ENCODE measurements at places on chromosomes 1 and 21. TPM values are rescaled to one million over a fixed set of nuclear protein-coding genes. Genes with fewer than 3 reads are reported as not detected.

The FAAH gene
- total RNA-seq = 0.81 TPM

The CFHR2 gene
- not detected for total RNA-seq

The SLC45A3 gene
- 2.5 TPM for total RNA-seq

The EPHA10 gene
- not detected for total RNA-seq

The CDK18 gene
- 0.44 TPM for total RNA-seq

The NTMT2 gene
- not detected for total RNA-seq

The CACNA1E gene
- 0.04 TPM for total RNA-seq

The NBPF10 gene
- total RNA-seq = 0.72 TPM

The F3 gene
- total RNA-seq = 0.09 TPM

The TRIM63 gene
- total RNA-seq = 0.44 TPM

The TMOD4 gene
- 1.2 TPM for total RNA-seq

The OR2L13 gene
- total RNA-seq = not detected

The KRTAP19-7 gene
- not detected for total RNA-seq

The UQCRH gene
- 1,267 TPM for total RNA-seq

The MEF2D gene
- 19.5 TPM for total RNA-seq

The HDGF gene
- total RNA-seq = 390 TPM

DNA sequence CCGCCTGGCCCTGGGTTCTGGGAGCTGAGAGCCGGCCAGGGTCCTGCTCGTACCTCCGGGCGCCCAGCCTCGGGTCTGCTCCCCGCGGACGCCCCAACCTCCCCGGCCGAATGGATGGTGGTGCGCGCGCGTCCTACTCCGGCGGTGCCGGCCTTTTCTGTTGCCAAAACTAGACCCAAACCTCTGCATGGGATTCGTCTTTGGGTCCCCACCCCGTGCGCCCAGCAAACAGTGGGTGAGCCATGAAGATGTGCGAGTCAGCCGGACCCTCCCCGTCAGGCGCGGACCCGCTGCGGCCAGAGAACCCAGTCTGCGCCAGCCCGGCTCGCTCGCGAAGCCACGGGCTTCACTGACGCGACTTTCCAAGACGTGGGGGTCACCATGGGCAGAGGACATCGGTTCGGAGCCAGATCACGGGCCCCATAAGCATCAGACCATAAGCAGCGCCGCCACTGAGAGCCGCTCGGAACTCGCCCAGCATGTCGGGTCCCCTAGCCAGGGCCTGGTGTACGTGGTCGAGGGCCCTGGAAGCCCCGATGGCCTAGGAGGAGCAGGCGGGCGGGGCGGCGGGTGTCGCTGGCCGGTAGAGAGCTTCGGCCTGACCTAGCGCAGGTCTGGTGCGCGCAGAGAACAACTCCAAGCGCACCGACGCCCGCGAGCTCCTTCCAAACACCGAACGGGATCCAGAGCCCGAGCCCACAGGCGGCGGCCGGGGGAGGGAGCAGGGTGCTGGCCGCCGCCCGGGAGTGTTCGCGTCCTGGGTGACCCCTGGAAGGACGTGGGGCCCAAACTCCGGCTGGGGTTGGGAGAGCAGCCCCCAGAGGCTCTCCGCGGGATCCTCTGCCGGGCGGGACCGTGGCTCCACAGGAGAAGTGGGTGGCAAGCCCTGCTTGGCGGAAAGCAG, 1.0 kb upstream of the TP73 start:
- H3K27ac ChIP-seq = no peak overlapping the region
- peaks cover 37% of the 10 kb centered on the region for H3K27me3 ChIP-seq
- no peak overlapping the region for H3K4me3 ChIP-seq
- peaks cover 18% of the 10 kb centered on the region for H3K36me3 ChIP-seq
- DNase-seq = no peak
- H3K4me1 ChIP-seq = peaks cover 38% of the 10 kb centered on the region

DNA sequence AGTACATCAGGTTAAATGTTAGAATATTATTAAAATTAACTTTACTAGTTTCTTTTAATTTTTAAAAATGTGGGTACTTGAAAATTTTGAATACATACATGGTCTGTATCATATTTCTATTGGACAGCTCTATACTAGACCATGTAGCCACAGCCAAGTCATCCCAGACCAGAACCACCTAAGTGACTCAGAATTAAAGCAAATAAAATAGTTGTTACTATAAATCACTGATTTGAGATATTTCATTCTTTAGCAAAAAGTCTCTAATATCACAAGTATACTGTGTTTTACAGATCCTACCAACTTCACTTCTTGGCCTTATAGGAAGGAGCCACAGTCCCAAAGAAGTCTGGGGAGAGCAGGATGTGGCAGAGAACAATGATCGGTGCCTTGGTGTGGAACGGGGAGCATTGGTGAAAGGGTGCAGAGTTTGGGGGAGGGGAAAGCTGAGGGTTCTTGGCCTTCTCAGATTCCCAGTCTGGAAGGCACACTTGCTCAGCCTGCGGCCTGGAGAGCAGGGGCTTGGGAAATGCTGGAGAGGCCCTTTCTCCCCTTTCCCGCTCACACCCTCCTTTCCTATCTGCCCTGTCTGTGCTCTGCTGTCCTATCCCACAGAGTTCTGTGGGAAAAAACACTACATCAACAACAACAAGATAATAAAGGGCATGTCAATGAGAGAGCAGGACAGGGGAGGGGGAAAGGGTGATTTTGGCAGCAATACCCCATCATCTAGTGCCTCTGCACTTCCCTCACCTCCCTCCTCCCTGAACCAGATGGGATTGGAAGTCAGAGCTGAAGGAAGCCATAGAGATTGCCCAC, 122.1 kb downstream of the NGF start:
- H3K27me3 ChIP-seq = peaks cover 4% of the 10 kb centered on the region
- DNase-seq = no peak
- no peak overlapping the region for H3K27ac ChIP-seq
- H3K4me1 ChIP-seq = no peaks in the 10 kb centered on the region

- no peak overlapping the region for H3K4me3 ChIP-seq
- no peak overlapping the region for H3K27ac ChIP-seq
- no peaks in the 10 kb centered on the region for H3K36me3 ChIP-seq
- H3K27me3 ChIP-seq = peaks cover 8% of the 10 kb centered on the region
Observed at GRCh38 chr1:115757856-115758255, 10.7 kb downstream of the CASQ2 start.

- H3K4me3 ChIP-seq = no peak overlapping the region
- H3K27ac ChIP-seq = no peak overlapping the region
- no peaks in the 10 kb centered on the region for H3K4me1 ChIP-seq
- no peak for DNase-seq
- no peaks in the 10 kb centered on the region for H3K36me3 ChIP-seq
Observed at GRCh38 chr1:54979327-54979891, 1.0 kb upstream of the TMEM61 start.

- no peaks in the 10 kb centered on the region for H3K27me3 ChIP-seq
- peak; percentile 60 for DNase-seq
Observed at GRCh38 chr1:207752456-207752998, 673 bp downstream of the CD46 start.

DNA sequence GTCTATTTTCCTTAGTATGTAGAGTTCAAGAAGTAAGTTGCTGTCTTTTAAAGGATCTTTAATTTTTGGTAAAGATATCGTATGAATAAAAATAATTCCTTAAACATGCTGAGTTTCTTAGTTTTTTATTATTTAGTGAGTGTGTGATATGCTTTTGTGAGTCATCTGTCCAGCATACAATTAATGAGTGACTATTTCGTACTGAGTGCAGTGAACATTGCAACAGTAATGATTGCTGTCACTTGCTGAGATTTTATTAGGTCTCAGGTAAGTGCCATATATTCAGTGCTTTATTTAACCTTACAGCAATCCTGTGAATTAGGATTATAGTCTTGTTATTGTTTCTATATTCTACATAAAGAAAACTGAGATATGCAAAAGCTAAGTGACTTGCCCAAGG, 22.6 kb downstream of the MIGA1 start:
- H3K4me1 ChIP-seq = no peaks in the 10 kb centered on the region
- H3K27me3 ChIP-seq = no peaks in the 10 kb centered on the region
- no peak for DNase-seq

DNA sequence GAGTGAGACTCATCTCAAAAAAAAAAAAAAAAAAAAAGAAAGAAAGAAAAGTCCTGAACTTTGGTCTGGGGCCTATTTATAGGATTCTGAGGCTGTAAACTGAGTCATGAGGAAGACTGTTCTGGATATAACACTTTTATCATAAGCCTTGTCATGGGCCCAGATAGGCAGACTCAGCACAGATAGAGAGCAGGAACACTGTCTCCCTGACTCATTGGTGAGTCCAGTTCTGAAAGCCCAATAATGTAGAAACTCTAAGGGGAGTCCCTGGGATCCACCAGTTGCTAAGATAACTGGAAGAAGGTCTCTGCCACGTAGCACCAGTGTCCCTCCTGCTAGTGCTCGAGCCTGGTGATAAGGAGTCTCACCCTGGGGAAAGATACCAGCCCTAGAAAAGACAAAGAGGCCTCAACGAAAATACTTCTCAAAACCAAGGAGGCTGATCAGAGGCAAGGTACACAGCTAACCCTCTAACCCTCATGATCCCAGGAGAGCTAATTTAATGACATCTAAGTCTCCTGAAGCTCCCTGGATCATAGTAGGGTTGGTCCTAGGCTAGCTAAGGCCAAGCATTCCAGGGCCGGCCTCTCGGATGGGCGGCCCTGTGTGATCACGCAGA, 43.5 kb downstream of the LPAR3 start:
- H3K27me3 ChIP-seq = peaks cover 15% of the 10 kb centered on the region
- H3K27ac ChIP-seq = no peak overlapping the region
- no peaks in the 10 kb centered on the region for H3K4me1 ChIP-seq
- H3K4me3 ChIP-seq = no peak overlapping the region
- DNase-seq = no peak

DNA sequence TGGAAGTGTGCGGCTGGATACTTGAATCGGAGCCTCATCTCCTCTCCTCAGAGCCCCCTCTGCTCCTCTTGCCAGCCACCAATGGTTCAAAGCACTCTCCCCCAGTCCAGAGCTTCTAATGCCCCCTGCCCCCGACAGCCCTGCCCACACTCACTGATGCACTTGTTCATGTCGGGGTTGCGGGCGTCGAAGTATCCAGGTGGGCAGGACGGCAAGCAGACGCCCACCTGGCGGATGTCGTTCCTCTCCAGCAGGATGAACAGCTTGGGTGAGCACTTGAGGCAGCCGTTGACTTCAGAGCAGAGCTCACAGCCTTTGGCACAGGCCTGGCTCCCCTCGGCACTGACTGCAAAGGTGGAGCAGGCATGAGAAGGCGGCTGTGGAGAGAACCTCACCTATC, 18.4 kb downstream of the RSPO1 start:
- H3K36me3 ChIP-seq = no peaks in the 10 kb centered on the region
- peaks cover 74% of the 10 kb centered on the region for H3K27me3 ChIP-seq
- no peak overlapping the region for H3K4me3 ChIP-seq
- no peak overlapping the region for H3K27ac ChIP-seq
- no peak for DNase-seq
- no peaks in the 10 kb centered on the region for H3K4me1 ChIP-seq

DNA sequence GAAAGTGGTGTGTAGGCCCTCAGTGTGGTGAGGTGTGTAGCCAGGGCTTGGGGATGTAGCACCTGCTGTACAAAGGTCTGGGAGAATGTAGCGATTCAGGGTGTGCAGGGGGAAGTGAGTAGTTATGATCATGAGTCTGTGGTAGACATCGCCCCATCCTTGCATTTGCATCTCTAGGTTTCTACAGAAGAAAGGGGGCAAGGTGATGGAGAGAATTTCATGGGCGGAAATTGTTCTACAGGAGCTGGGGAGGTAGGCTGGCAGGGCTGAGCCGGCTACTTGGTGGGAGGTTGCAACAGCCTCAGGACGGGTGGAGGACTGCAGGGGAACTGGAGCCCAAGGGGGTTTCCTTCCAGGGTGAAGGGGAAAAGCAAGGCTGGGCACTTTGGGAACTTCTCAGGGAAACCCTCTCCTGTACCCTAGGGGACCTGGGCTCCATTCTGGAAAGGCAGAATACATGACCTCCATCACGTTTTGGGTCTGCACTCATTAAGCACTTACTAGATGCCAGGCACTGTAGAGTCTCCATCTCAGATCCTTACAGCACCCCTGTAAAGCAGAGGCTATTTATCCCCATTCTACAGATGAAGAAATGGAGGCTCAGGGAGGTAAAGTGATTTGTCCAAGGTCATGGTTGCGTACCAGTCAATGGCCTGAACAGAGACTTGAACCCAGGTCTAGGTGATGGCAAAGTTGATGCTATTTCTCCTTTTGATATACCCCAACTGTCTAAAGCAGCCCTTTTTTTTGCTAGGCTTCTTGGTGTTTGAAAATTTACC, 14.5 kb upstream of the TNFRSF1B start:
- H3K4me1 ChIP-seq = peaks cover 24% of the 10 kb centered on the region
- H3K27ac ChIP-seq = no peak overlapping the region

DNA sequence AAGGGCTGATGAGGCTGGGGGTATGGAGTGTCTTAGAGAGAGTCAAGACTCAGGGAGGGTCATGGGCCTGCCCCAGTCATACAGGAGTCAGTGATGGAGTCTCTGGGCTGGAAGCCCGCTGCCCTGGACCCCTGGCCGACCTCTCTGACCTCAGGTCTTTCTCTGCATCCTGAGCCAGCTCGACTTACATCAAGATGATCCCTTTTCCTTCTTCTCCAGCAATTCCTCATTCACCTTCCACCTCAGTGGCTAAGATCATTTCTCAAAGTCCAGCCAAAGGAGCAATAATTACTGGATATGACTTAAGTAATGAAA, 308.6 kb downstream of the MATN1 start:
- no peak overlapping the region for H3K27ac ChIP-seq
- H3K4me3 ChIP-seq = no peak overlapping the region
- no peaks in the 10 kb centered on the region for H3K4me1 ChIP-seq

DNA sequence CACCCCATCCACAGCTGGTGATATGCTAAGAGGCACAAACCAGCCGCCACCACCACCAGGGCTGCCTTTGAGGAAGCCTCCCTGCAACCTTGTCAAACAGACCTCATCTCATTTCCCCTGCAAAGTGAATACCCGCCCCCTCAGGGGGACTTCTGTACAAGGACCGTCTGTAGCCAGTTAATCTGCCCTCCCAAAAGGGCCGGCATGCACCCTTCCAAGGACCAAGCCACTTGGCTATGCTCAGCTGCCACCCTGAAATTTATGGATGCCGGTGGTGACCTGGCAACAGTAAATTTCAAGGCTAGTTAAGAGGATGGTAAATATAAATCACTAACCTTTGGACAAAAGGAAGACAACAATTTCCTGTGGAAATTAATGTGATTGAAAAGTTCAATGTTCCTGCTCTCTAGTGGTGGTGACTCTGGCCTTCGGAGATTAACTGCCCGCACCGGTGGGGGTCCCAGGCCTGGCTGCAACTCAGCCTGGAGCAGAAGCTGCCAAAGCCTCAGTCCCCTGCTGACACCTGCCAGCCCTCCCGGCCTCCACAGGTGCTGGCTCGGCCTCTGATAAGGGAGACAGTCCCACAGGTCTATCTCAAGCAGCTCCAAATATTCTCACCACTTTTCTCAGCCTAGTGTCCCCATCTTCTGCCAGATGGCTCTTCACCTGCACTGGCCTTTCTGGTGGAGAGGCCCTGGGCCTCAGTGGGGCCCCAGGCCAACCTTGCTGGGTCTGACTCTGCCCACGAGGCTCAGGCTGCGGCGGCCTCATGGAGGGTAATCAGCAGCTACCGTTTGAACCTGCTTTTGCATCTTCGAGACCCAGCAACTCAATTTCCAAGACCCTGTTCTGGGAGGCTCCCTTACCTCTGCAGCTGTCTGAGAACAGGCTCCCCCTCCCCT, 12.2 kb downstream of the TMEM53 start:
- no peaks in the 10 kb centered on the region for H3K36me3 ChIP-seq
- H3K27me3 ChIP-seq = peaks cover 8% of the 10 kb centered on the region
- peaks cover 10% of the 10 kb centered on the region for H3K4me1 ChIP-seq
- no peak overlapping the region for H3K4me3 ChIP-seq
- H3K27ac ChIP-seq = no peak overlapping the region

Data from K562 (cell line).